AG09309 (cell line): ENCODE measurements at places on chromosomes 1 and 21.

- DNase-seq: no peak
Observed at GRCh38 chr1:211174375-211174774, 40.4 kb upstream of the KCNH1 start.

DNA sequence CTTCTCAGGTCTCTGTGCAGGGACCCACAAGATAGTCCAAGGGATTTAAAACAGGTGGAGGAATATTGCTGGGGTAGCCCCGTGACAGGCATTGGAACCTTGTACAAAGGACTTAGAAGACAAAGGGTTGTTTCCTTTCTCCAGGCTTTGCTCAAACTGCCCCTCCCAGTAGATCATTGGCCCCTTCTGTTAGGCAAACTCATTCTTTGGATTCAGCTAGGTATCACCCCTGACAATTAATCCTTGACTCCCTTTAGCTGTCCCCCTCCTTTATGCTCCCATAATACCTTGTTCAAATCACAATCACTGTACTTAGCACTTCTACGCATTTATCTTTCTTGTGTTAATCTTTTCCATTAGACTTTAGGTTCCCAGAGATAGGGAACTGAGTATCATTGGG is 360.5 kb downstream of the KCNH1 start:
- no peak for DNase-seq

- DNase-seq: no peak
Observed at GRCh38 chr1:8325771-8326170, 7.9 kb downstream of the SLC45A1 start.

DNA sequence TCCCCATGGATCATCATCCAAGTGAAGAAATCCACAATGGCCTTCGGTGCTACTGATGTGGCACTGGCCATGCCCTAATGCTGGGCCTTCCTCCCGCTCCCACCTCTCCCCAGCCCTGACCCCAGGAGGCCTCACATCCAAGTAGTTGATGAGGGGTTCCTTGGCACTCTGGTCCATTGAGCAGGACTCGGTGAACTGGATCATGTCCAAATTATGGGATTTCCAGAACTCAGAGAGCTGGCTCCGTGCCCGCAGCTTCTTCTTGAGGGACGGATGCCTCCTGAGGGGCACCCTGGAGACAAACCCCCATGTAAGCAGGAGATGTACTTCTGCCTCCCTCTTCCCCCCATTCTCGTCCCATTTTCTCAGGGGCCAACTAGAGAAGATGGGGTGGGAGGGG is 929 bp downstream of the CTSE start:
- no peak for DNase-seq

DNA sequence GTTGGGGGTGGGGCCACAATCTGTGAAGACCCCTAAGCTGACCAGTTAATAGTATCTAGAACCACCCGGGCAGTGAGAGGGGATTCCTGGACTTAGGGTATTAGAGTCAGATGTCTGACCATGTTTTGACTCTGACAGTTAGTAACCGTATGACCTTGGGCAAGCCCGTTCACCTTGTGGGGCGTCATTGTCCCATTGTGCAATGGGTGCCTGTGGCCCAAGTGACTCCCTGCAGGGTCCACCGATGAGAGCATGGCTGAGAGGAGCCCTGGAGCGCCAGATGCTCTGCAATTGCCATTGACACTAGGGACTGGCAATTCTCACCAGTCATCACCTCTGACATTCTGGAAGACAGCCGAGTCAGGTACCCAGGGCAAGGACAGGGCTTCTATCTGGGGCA is 225.9 kb upstream of the CSF3R start:
- no peak for DNase-seq

GRCh38 chr1:187244623-187245022 is 415.9 kb downstream of the PLA2G4A start:
- no peak for DNase-seq

GRCh38 chr21:38990424-38990794 is 184.7 kb downstream of the ETS2 start:
- DNase-seq: no peak

DNA sequence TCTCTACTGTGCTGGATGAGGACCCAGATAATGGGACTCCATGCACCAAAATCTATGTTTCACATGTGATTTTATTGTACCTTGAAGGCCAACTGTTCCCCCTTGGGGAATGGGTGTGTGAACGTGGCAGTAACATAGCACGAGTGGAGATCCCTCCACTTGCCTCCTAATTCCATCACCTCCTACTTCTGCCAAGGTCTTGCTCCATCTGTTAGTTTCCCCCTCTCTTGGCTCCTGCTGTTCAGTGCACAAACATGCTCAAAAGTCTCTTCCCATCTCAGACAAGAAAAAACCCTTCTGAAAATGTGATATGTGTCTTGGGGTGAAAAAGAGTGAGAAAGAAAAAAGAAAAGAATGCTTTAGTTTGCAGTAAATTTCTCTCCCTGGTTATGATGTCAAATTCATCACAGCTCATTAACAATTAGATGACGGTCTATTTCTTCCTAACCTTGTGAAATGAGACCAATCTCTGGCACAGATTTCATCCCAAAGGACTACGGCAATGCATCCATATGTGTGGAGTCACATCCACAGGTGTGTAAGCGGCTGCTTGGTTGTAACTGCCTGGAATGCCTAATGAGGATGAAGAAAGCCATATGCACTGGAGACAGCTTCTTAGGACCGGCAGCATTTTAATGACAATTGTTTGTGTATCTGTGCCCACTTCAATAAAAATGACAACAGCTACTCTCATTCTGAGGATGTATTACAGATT is 79.3 kb upstream of the DIRAS3 start:
- no peak for DNase-seq

DNA sequence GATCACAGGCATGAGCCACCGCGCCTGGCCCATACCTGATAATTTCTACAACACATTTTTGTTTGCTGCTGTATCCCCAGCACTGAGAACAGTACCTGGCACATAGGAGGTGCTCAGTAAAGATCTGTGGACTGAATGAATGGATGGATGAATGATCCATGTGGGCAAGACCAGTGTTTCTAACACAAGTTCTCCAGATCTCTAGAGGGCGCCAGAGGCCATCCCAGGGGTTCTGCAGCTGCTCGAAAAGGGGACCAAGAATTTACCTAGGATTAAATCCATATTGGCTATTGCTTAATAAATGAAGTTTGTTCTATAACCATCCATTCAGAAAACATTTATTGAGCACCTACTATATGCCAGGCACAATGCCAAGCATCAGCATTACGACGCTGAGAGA is 167.7 kb downstream of the ACTL8 start:
- DNase-seq: no peak

DNA sequence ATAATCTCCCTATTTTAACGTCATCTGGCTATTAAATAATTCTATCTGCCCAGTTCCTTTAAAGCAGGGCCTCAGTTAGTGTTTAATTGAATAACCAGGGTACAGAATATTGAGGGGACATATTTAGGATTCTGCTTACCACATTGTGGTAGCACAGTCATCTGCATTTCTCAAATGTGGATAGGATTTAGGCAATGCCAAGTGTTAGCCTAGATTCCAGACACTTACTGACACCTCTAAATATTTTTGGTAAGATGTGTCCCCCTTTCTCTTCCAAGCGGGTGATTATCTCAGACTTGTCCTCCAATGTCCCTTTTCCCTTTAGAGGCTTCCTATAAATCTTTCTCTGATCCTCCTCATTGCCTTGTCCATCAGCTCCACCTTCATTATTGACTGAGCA is 160.8 kb upstream of the HOOK1 start:
- DNase-seq: no peak

DNA sequence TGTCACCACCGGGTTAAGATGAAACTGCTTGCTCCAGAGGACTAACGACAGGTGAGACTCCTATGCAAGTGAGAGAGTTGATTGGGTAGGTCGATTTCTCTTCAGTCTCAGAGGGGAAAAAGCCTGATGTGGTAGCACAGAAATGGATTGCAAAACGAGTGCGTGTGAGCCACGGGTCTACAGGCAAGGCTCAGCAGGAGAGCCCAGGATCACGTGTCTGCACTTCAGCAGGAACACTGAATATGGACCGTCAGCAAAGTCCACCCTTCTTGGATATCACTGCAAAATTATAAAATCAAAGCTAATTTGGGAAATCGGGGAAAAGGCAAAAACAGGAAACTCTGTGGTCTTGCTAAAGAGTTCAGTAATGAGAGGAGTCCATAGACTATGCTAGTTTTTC is 107.7 kb upstream of the ZNF648 start:
- no peak for DNase-seq

- no peak for DNase-seq
Observed at GRCh38 chr1:100535264-100535663, 2.7 kb upstream of the GPR88 start.

GRCh38 chr1:7386226-7387052 is 384.7 kb upstream of the VAMP3 start:
- DNase-seq: no peak

GRCh38 chr1:234918961-234919761 is 209.5 kb downstream of the TOMM20 start:
- no peak for DNase-seq

DNA sequence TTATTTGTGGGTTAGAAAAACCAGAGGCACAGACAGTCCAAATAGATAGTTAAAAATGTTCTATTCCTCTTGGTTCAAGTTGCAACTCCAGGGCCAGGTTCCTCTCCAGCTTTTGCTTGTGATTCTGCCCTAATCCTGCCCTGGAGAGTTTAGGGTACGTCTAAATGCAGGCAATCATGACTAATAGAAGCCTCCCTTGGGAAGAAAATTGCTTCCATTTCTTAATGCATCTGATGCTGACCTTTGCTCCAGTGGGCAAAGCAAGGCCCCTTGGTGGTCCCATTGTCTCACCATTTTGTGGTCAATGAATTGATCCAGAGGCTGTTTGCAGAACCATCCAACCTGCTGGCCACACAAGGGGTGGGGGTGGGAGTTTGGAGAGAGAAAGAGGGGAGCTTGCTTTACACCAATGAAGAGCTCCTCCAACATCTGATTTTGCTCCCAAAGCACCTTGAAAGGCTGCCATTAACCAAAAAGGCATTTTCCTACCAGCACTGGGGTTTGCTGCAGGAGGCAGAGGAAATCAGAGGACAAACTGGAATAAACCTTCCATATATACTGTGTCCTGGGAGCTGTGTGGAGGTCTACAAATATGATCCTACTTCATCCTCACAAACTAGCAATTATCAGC is 31.3 kb downstream of the C8B start:
- DNase-seq: no peak

GRCh38 chr1:167627865-167628641 is 2.0 kb upstream of the RCSD1 start:
- no peak for DNase-seq

DNA sequence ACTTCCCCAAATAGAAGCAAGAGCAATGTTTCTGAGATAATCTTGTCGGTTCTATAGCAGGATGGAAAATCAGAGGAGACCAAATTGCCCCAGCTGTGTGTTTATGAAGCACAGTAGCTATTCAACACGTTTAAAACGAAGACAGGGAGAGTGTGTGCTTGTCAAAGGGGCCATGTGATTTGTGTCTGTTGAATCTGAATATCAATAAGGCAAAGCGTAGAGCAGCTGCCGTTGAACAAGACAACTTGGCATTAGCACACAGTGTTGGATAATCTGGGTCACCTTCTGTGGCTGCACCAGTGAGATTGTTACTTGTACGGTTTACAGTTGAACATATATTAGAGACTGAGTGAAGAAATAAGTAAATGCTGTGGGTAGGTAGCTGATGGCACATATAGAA is 1.0 kb downstream of the CRB1 start:
- DNase-seq: no peak

DNA sequence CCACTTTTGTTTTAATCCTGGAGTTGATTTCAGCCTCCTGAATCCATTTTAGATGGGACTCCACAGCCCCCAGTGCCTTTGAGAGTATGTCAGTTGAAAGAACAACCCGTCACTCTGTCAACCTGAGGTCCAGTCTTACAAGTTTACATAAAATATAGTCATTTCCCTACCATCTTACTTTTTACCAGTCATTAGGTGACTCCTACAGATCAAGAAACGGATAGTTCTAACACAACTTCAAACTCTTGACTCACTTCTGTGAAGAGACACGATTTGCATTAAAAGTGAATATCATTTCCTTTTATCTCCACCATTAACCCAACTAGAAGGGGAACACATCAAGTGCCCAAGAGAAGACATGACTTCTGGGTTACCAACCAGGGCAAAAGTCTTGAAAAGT is 147.1 kb downstream of the NTPCR start:
- DNase-seq: no peak

- no peak for DNase-seq
Observed at GRCh38 chr1:2412773-2413494, 570 bp upstream of the PEX10 start.

- DNase-seq: no peak
Observed at GRCh38 chr1:176692431-176692830, 229.5 kb downstream of the PAPPA2 start.

GRCh38 chr1:192862271-192862670 is 53.4 kb downstream of the RGS2 start:
- no peak for DNase-seq

DNA sequence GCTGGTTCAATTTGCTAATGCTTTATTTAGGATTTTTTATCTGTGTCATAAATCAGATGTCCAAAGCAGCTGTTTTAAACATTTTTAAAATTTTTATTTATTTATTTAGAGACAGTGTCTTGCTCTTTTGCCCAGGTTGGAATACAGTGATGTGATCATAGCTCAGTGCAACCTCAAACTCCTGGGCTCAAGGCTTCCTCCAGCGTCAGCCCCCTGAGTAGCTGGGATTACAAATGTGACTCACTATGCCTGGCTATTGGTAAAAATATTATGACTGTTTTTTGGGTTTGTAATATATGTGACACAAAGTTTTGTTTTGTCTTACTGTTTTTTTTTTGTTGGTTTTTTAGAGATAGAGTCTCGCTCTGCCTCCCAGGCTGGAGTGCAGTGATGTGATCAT is 11.8 kb downstream of the ZBED6 start:
- peak; percentile 68 for DNase-seq

DNA sequence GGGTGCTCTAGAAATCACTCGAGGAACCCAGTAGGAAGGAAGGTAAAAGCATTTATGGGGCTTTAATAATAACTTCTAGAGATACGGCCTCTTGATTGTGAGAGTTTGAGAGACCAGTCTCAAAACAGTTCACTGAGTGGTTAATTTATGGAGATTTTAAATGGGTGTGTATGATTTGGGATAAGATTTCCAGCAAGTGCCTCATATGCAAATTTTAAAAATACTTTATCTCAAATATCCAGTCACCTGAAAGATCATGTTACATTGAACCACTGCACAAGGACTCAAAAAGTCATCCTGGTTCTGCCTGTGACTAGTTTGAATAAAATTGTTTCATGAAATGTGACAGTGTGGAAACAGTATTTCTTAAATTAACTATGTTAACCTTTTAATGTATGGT is 64.5 kb downstream of the HUNK start:
- no peak for DNase-seq

GRCh38 chr1:36349241-36349671 is 25.8 kb upstream of the EVA1B start:
- no peak for DNase-seq

- peak; percentile 96 for DNase-seq
Observed at GRCh38 chr1:77832901-77833300, 53.5 kb downstream of the MIGA1 start.
